ENCODE measurements at places on chromosomes 3 and 15.

GRCh38 chr15:66946578-66947164 is 118.7 kb upstream of the SMAD3 start:
- H3K36me3 ChIP-seq = no peaks in the 10 kb centered on the region
- H3K4me1 ChIP-seq = peaks cover 6% of the 10 kb centered on the region
- H3K27ac ChIP-seq = no peak overlapping the region
- peaks cover 17% of the 10 kb centered on the region for H3K27me3 ChIP-seq
- H3K4me3 ChIP-seq = no peak overlapping the region

GRCh38 chr3:62712746-62713145 is 162.5 kb downstream of the CADPS start:
- H3K4me1 ChIP-seq = no peaks in the 10 kb centered on the region
- H3K4me3 ChIP-seq = no peak overlapping the region
- H3K27ac ChIP-seq = no peak overlapping the region
- no peaks in the 10 kb centered on the region for H3K27me3 ChIP-seq
- H3K36me3 ChIP-seq = no peaks in the 10 kb centered on the region

GRCh38 chr3:56443372-56443771 is 24.9 kb downstream of the ERC2 start:
- DNase-seq = no peak
- H3K27me3 ChIP-seq = peaks cover 1% of the 10 kb centered on the region
- no peak overlapping the region for H3K27ac ChIP-seq
- peaks cover 1% of the 10 kb centered on the region for H3K4me1 ChIP-seq

DNA sequence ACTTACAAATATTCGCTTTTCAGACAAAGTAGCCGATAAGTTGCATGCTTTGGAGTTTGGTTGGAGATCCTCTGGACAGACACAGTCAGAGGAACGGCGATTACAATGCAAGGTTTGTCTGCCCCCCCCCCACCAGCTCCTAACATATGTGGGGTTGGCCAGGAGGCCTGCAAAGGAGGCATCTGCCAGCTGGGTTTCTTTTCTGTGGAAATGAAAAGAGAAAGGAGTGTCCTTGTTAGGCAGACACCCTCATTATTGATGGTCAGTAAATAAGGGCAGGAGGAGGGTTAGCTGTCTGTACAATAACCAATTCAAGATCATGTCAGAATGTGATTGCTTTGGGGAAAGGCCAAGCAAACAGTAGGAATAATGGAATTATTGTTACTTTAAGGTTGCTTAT is 49.1 kb downstream of the TLNRD1 start:
- no peaks in the 10 kb centered on the region for H3K36me3 ChIP-seq
- DNase-seq = no peak
- no peak overlapping the region for H3K4me3 ChIP-seq
- peaks cover 11% of the 10 kb centered on the region for H3K4me1 ChIP-seq

DNA sequence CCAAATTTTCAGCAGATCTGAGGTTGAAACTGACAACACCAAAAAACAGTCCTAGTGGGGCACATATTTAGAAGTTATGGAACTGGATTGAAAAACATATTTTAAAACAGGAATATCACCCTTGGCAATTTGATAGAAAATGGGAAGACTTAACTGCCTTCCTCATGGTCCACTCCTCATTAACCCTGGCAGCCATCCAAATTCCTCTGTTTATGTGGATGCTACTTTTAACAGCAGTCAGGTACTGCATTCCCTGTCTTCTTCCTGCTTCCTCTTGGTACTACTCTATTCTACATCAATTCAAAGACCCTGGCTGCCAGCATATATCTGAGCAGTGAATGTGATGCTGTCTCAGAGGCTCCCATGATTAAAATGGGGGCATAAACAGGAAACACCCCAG is 54.3 kb downstream of the PDE8A start:
- H3K4me1 ChIP-seq = peaks cover 18% of the 10 kb centered on the region
- H3K4me3 ChIP-seq = no peak overlapping the region
- H3K36me3 ChIP-seq = no peaks in the 10 kb centered on the region
- no peak for DNase-seq
- H3K27ac ChIP-seq = no peak overlapping the region
